Activated CD4-positive, alpha-beta T cell treated with anti-CD3 and anti-CD28 coated beads, Interleukin-2, amount 10 ng/mL, durations not matched to agents 7 days and 5 days (primary cell): ENCODE measurements at places on chromosomes 7 and 10. TPM values are rescaled to one million over a fixed set of nuclear protein-coding genes. Genes with fewer than 3 reads are reported as not detected.

Gene CPA2
- total RNA-seq = not detected

Gene CPEB3
- 2.2 TPM for total RNA-seq

Gene PVRIG
- total RNA-seq = 66.6 TPM

DNA sequence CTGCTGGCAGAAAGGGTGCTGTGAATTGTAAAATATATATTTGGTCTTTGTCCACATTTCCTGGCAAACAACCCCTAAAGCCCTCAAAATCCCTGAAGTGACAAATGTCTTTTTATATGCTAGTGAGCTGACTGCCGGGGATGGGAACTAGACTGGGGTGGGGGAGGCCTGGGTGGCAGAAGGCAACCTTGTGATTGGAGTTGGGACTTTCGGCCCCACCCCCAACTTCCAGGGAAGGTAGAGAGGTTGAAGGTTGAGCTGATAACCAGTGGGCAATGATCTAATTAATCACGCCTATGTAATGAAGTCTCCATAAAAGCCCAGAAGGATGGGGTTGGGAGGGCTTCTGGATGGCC, 2.7 kb downstream of the EPHA1 start:
- H3K36me3 ChIP-seq = peaks cover 2% of the 10 kb centered on the region
- no peak overlapping the region for H3K4me3 ChIP-seq
- H3K27me3 ChIP-seq = no peaks in the 10 kb centered on the region
- peaks cover 47% of the 10 kb centered on the region for H3K4me1 ChIP-seq

DNA sequence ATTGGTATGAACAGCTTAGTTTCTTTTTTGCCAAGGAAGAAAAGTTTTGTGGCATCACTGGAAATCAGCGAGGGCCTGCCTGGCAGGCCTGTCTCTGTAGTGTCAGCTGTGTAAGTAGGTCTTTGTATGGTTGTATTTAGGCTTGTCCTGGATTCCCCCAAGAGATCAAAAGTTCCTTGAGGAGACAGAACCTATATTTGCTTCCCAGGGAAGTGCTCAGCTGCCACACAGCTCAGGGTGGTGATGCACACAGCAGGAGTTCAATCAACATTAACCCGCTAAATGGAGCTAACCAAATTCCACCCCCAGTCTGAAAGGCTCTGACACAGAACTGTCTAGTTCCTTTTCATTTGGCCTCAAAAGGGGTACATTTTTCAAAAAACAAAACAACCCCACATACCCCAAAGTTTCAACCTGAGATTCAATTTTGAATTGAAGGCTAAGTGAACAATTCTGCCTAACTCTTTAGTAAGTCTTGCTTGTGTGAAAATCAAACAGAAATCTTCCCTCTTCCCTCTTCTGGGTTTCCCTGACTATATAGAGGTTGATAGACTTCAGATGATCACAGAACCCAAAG, 124.4 kb downstream of the CLEC2L start:
- H3K27ac ChIP-seq = no peak overlapping the region
- H3K4me3 ChIP-seq = no peak overlapping the region
- H3K27me3 ChIP-seq = no peaks in the 10 kb centered on the region
- peaks cover 3% of the 10 kb centered on the region for H3K36me3 ChIP-seq
- DNase-seq = no peak
- H3K4me1 ChIP-seq = peaks cover 59% of the 10 kb centered on the region

- no peak for DNase-seq
- no peak overlapping the region for H3K4me3 ChIP-seq
- no peaks in the 10 kb centered on the region for H3K36me3 ChIP-seq
- H3K4me1 ChIP-seq = no peaks in the 10 kb centered on the region
- no peak overlapping the region for H3K27ac ChIP-seq
These were observed 70.5 kb downstream of the ZNF503 start for GRCh38 chr10:75331081-75331480.

DNA sequence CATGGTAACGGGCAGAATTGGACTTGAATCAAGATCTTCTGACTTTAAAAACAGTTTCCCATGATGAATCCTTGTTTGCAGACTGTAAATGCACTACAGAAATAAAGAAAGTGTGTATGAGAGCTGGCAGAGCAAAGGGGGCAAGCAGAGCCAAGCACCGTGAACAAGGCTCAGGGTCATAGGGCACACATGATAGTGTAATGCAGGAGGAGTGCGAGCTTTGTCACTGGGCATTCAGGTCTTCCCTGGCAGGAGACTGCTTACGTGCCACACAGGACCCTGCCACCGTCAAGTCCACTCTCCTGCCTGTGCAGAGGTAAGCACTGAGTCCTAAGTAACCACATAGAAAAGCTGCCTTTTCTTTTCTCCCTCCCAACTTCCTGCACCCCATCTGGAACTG, 93.1 kb upstream of the NPVF start:
- H3K4me3 ChIP-seq = no peak overlapping the region
- peaks cover 10% of the 10 kb centered on the region for H3K4me1 ChIP-seq
- peaks cover 10% of the 10 kb centered on the region for H3K27me3 ChIP-seq
- no peak overlapping the region for H3K27ac ChIP-seq
- no peaks in the 10 kb centered on the region for H3K36me3 ChIP-seq
